Natural killer cell (primary cell): ENCODE measurements at places on chromosomes 6 and 20. TPM values are rescaled to one million over a fixed set of nuclear protein-coding genes. Genes with fewer than 3 reads are reported as not detected.

DNA sequence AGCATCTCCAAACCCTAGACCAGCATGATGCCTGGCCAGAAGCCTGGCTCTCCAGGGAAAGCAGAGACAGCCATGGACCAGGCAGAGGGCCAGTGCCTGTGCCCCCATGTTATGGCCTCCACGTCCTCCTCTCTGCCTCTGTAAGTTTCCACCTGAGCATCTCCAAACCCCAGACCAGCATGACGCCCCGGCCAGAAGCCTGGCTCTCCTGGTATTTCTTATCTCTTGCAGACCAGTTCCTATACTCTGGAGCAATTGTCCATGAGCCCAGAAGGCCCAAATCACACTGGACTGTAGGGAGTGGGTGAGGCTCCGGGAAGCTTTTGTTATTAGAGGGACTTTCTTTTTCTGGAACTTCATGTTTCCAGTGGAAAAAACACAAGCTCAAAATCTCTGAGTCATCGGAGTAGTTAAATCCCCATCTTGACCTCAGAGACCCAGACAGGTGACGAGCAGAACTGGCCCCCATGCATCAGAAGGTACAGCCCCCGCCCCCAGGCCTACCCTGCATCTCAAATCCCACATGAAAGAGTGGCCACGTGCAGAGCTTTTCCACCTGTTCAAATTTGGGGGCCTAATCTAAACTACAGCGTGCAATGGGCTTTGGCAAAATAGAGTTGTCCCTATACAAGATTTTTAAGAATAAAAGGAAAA is 110.2 kb upstream of the FOXQ1 start:
- no peak overlapping the region for H3K27ac ChIP-seq
- no peak for DNase-seq

DNA sequence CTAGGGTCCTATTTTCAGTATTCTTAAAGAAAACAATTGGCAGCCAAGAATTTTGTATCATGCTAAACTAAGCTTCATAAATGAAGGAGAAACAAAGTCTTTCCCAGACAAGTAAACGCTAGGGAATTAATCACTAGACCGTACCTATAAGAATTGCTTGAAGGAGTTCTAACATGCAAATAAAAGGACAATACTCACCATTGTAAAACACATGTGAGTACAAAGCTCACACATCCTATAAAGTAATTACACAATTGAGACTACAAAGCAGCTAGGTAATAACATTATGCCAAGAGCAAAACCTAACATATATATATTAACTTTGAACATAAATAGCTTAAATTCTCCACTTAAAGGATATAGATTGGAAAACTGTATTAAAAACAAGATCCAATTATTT is 147.4 kb downstream of the FAM83B start:
- H3K27ac ChIP-seq, result no peak overlapping the region
- H3K27me3 ChIP-seq, result no peaks in the 10 kb centered on the region
- no peaks in the 10 kb centered on the region for H3K36me3 ChIP-seq
- no peak for DNase-seq
- no peak overlapping the region for H3K4me3 ChIP-seq
- no peaks in the 10 kb centered on the region for H3K4me1 ChIP-seq

DNA sequence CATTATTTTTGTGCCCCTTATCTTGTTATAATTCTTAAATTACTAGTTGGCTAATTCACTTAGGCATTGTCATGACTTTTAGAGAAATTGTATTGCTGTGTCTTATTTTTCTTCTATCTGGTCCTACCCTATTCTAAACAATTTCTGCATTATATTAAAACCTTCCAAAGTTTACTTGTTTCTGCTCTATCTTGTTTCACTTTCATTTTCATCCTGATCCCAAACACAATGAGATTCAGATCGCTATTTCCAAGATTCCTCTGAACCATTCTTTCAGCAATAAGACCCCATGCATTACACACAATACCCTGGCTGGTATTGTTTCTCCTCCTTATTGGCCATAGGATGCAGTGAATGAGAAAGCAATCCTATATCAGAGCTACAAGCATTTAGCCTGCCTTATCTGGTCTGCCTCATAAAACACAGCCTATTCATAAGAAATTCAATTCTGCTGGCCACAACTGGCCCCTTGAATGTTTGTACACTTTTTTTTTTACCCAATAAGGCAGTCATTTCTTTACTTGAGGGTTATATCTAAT is 69.9 kb upstream of the POU3F2 start:
- H3K27ac ChIP-seq, result no peak overlapping the region
- no peaks in the 10 kb centered on the region for H3K4me1 ChIP-seq
- no peak for DNase-seq
- no peaks in the 10 kb centered on the region for H3K36me3 ChIP-seq

Gene BNIP5
- not detected for total RNA-seq

DNA sequence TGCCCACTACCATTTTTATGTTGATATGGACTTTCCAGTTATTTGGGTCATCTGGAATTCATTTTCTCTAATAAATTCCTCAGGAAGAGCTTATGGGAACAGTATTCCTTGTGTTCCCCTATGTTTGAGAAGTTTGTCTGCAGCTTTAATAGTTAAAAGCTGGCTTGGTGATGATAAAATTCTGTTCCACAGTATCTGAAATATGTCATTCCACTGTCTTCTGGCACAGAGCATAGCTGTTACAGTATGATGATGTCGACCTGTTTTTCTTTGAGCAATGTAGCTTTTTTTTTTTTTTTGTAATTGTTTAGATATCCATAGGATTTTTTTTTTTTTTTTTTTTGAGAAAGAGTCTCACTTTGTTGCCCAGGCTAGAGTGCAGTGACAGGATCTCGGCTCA is 43.2 kb downstream of the NCOA3 start:
- H3K27ac ChIP-seq, result no peak overlapping the region
- peaks cover 8% of the 10 kb centered on the region for H3K4me1 ChIP-seq
- H3K4me3 ChIP-seq, result no peak overlapping the region
- no peaks in the 10 kb centered on the region for H3K27me3 ChIP-seq
- no peak for DNase-seq

Gene BPIFA2
- not detected for total RNA-seq

GRCh38 chr6:28771401-28772267 is 152.2 kb downstream of the TRIM27 start:
- H3K4me1 ChIP-seq, result no peaks in the 10 kb centered on the region
- H3K27ac ChIP-seq, result no peak overlapping the region
- H3K4me3 ChIP-seq, result no peak overlapping the region
- H3K27me3 ChIP-seq, result peaks cover 82% of the 10 kb centered on the region

DNA sequence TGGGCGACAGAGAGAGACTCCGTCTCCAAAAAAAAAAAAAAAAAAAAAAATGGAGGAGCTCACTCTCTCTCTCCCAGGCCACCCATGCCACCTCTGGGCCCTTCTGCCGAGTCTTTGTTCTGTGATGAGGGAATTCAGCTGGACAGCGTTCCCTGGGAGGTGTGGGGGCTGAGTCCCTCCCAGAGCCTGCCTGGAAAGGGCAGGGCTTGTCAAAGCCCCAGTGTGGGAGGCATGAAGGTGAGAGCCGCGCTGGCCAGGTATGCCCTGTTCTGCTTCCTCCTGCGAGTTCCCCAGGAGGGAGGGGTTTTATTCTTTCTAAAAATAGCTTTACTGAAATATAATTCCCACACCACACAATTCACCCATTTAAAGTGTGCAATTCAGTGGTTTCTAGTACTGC is 69.6 kb downstream of the TMEM242 start:
- H3K36me3 ChIP-seq, result no peaks in the 10 kb centered on the region
- no peaks in the 10 kb centered on the region for H3K27me3 ChIP-seq
- no peak overlapping the region for H3K27ac ChIP-seq
- peaks cover 22% of the 10 kb centered on the region for H3K4me1 ChIP-seq
- no peak for DNase-seq

- no peaks in the 10 kb centered on the region for H3K27me3 ChIP-seq
- no peak overlapping the region for H3K4me3 ChIP-seq
- no peaks in the 10 kb centered on the region for H3K36me3 ChIP-seq
- DNase-seq, result peak; percentile 75
Measured at GRCh38 chr6:135506270-135506997, 8.9 kb upstream of the AHI1 start.

- H3K27me3 ChIP-seq, result no peaks in the 10 kb centered on the region
- no peaks in the 10 kb centered on the region for H3K36me3 ChIP-seq
- peak overlapping the region; percentile 52 for H3K27ac ChIP-seq
- H3K4me1 ChIP-seq, result peaks cover 31% of the 10 kb centered on the region
Measured at GRCh38 chr6:89475634-89476033, 42.7 kb downstream of the ANKRD6 start.

DNA sequence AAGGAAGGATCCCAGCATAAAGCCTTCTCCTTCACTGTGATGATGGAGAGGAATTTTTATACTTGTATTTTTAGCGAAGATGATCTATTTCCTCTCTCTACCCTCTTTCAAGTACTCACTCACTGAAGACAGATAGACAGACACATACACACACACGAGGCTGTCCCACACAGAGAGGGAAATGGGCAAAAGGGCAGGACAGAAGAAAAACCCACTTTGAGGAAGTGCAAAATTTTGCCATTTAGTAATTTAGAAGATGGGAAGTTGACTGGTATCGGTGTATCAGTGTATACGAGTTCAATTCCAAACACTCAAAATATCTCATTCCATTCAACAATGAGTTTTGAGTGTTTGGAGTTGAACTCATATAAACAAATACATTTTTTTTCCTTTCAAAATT is 30.9 kb downstream of the HEBP2 start:
- H3K36me3 ChIP-seq, result no peaks in the 10 kb centered on the region
- no peak for DNase-seq
- H3K27me3 ChIP-seq, result no peaks in the 10 kb centered on the region
- H3K4me1 ChIP-seq, result no peaks in the 10 kb centered on the region
- H3K27ac ChIP-seq, result no peak overlapping the region

Gene KIF6
- total RNA-seq, result not detected

- no peak for DNase-seq
- H3K4me1 ChIP-seq, result no peaks in the 10 kb centered on the region
- no peaks in the 10 kb centered on the region for H3K27me3 ChIP-seq
- no peaks in the 10 kb centered on the region for H3K36me3 ChIP-seq
- no peak overlapping the region for H3K4me3 ChIP-seq
- H3K27ac ChIP-seq, result no peak overlapping the region
Measured at GRCh38 chr6:21828704-21829103, 235.2 kb downstream of the SOX4 start.

Gene L3MBTL3
- total RNA-seq, result 27.5 TPM

GRCh38 chr6:93604951-93605350 is 185.6 kb upstream of the EPHA7 start:
- H3K36me3 ChIP-seq, result no peaks in the 10 kb centered on the region
- DNase-seq, result no peak
- H3K27ac ChIP-seq, result no peak overlapping the region
- H3K27me3 ChIP-seq, result no peaks in the 10 kb centered on the region

DNA sequence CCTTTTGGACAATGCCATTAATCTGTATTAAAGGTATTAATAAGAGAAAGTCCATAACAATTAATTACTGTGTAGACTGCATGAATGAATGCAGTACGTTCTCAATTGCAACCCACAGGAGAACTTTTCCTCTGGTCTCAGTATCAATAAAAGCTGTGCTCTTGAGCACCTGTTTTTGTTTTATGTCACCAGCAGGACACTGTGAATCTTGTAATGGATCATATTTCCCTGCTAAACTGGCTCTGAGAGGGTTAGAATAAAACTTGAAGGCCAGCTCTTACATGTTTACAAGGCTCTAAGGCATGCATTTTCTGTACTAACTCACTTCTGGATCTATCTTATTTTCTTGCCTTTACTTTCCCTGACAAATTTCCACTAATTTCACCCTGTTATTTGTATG is 214.3 kb upstream of the PLN start:
- no peaks in the 10 kb centered on the region for H3K27me3 ChIP-seq
- no peak overlapping the region for H3K27ac ChIP-seq
- no peak for DNase-seq

GRCh38 chr6:71351190-71351589 is 62.6 kb downstream of the OGFRL1 start:
- no peaks in the 10 kb centered on the region for H3K27me3 ChIP-seq
- H3K36me3 ChIP-seq, result no peaks in the 10 kb centered on the region
- no peak for DNase-seq
- H3K27ac ChIP-seq, result no peak overlapping the region

Gene MUCL3
- total RNA-seq, result not detected

DNA sequence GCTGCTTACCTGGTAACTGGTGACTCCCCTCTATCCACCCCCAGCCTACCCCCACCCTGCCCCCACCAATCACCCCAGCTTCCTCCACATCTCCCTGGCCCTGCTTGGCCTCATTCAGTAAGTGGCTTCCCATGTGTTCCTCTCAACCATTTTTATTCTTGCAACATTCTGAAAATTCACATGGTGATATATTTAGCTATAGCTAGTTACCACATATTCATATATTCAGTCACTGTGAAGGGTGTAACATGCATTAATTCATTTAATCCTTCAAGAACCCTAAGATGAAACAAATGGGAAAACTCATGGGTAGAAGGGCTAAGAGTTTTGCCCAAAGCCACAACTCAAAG is 95.4 kb upstream of the CEP85L start:
- H3K4me1 ChIP-seq, result no peaks in the 10 kb centered on the region
- DNase-seq, result no peak
- H3K27ac ChIP-seq, result no peak overlapping the region
- H3K27me3 ChIP-seq, result no peaks in the 10 kb centered on the region

DNA sequence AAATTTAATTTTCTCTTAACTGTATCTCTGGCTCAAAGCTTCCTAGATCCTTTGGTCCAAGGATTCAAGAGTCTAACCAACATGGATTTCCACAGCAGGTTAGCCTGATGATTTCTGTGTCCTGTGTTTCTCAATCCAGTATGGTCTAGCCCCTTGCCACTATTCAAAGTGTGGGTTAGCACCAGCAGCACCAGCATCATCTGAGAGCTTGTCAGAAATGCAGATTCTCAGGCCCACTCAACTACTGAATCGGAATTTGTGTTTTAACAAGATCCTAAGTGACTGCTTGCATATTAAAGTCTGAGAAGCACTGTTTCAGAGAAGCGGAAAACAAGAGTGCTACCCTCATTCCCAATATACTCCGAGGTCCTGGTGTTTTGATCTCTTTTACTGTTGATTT is 133.8 kb upstream of the PRDM1 start:
- no peak overlapping the region for H3K27ac ChIP-seq
- H3K27me3 ChIP-seq, result no peaks in the 10 kb centered on the region
- no peaks in the 10 kb centered on the region for H3K4me1 ChIP-seq
- no peak overlapping the region for H3K4me3 ChIP-seq
- no peaks in the 10 kb centered on the region for H3K36me3 ChIP-seq
- DNase-seq, result no peak

DNA sequence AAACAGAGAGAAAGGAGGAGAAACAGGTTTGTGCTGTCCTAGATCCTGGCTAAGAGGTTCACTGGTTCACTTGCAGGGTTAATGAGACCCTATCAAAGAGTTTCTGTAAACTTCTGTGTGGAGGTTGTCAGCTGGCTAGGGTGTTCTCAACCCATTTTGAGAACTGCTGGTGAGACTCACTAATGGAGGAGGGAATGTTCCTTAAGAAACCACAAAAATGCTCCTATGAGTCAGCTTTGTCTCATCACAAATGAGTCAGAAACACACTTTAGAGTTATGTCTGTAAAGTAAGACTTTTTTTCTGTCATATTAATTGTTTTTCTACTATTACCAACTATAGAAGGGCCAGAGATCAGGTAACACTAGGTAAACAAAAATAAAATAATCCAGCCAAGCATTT is 884.4 kb downstream of the PHF3 start:
- DNase-seq, result no peak
- H3K36me3 ChIP-seq, result no peaks in the 10 kb centered on the region

GRCh38 chr20:9515741-9516233 is 1.4 kb downstream of the LAMP5 start:
- no peak for DNase-seq
- H3K4me1 ChIP-seq, result peaks cover 12% of the 10 kb centered on the region
- H3K4me3 ChIP-seq, result no peak overlapping the region
- no peak overlapping the region for H3K27ac ChIP-seq

- H3K27ac ChIP-seq, result no peak overlapping the region
- peaks cover 10% of the 10 kb centered on the region for H3K4me1 ChIP-seq
- peak; percentile 23 for DNase-seq
- no peaks in the 10 kb centered on the region for H3K27me3 ChIP-seq
- H3K4me3 ChIP-seq, result no peak overlapping the region
- peaks cover 9% of the 10 kb centered on the region for H3K36me3 ChIP-seq
Measured at GRCh38 chr6:154773610-154774089, 40.4 kb downstream of the SCAF8 start.
